Iris pigment epithelial cell (primary cell): ENCODE measurements at places on chromosomes 7 and 10.

DNA sequence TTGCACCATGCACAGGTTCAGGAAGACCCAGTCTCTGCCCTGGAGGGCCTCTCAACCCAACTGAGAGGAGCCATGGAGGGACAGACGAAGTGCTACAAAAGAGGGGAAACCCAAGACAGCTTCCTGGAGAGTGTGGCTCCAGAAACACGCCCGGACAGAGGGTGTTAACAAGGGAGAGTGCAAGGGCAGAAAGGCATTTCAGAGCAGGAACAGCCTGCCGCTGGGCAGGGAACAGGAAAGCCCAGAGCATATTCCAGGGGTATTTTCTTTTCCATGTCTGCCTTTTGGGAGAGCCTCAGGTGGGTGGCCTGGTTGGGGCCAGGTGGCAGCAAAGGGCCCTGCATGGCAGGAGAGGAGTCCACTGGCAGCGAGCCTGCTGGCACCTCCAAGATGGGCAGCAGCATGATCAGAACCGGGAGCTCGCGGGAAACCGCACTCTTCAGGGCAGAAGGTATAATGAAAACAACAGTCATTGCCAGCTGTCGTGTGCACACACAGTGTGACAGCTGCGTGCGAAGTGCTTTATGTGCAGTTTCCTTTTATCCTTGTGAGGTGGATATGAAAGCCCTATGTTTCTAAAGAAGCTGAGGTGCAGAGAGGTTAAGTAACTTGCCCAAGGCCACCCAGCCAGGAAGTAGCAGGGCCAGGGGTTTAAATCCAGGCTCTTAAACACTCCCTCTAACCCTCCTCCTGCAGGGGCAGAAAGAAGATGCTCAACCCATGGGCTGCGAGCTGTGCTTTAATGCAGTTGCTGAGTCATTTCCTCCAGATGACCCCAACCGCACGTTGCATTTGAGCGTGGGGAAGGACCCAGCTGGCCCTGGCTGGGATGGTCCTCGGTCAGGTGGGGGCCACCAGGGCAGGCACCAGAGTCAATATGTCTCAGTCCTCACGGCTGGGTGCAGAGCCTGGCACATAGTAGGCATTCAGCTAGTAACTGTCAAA, 128.6 kb downstream of the OAT start:
- peak; percentile 64 for DNase-seq

DNA sequence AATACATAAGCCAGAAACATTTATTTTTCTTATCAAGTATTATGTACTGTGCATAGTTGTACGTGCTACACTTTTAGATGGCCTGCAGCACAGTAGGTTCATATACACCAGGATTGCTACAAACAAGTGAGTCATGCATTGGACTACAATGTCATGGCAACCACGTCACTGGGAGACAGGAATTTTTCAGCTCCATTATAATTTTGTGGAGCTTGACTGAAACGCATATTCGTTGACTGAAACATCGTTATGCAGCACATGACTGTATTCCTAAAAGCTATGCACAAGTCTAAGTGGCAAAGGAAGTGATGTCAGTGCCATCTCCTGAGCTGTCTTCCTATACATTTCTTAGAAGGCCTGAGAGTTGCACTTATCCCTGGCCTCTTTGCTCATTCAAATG, 871.8 kb downstream of the IPMK start:
- no peak for DNase-seq

GRCh38 chr10:120314442-120314841, 142.6 kb upstream of the PLPP4 start:
- DNase-seq = no peak

DNA sequence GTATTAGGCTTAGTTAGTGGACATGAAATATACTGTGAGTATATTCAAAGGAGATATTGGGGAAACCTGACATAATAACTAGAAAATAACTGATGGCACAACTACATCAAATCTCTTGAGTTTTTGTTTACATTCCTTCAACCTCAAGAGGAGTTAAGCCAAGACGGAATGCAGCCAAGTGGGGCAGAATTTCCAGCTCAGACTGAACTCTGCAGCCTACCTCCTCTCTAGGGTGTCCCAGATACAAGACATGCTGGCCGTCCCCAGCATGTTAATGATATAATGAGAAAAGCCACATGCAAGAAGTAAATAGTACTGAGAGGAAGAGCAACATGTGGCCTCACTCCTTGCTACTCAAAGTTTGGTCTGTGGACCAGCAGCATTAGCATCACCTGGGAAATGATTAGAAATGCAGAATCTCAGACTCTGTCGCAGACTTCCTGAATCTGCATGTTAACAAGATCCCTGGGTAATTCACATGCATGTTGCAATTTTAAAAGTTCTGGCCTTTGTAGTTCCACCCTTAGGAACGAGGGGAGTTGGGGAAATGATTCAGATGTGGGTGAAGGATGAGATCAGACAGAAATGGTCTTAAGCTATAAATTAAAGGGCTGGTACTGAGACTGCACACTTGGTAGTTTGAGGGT, 118.4 kb upstream of the CACUL1 start:
- DNase-seq = peak; percentile 85

- DNase-seq = no peak
These were observed 685.2 kb downstream of the REEP3 start for GRCh38 chr10:64206409-64206808.

GRCh38 chr7:47792521-47793121, 155.6 kb downstream of the PKD1L1 start:
- peak; percentile 68 for DNase-seq

DNA sequence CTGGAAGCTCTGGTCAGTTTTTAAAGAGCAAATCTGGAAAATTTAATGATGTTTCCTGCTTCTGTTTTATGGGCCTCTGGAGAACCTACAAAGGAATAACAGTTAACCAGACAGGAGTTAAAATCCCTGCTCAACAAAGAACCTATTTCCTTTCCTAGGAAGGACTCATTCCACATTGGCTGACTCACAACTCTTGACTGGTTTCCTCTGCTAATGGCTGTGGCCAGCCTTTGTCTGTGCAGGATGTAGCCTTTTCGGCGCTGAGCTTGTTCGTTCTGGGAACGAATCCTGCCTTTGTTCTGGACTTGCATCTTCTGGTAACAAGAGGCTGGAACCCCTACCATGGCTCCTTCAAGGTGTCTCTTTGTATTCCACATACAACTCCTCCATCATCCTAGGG, 112.8 kb upstream of the PDCD4 start:
- DNase-seq = peak; percentile 68

DNA sequence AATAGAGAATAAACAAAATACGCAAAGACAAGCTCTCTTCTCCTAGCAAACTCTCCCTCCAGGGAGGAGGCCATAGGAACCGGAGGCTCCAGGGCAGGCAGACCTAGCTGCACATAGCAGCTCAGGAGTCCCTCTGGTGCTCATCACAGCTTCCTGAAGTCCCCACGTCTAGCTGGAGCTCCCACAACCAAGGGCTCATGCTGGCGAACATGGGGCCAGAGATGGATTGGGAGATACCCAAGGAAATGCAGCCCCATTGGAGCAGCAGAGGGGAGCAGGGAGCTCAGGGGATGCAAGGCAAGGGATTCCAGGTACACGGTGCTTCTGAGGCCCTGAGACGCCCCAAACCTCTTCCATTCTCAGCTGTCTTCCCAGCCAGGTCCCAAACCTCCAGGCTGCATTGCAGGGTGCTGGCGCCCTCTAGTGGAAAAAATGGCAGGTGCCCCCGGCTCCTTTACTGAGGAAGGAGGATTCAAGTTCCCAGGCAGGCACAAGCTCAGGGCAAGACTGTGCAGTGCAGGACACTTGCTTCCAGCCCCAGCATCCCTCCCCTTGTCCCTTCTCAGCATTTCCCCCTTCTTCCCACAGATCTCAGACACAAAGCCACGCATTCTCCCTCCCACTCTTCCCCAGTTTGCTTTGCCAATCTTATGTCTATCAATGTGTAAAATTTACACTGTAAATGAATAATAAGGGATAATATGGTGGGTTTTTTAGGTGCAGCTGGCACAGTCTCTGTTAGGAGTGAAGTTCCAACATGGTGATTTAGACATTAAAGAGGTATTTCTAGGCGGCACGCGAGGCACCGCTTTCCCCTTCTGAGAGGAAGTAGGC, 46.2 kb downstream of the GPAM start:
- DNase-seq = peak; percentile 61

DNA sequence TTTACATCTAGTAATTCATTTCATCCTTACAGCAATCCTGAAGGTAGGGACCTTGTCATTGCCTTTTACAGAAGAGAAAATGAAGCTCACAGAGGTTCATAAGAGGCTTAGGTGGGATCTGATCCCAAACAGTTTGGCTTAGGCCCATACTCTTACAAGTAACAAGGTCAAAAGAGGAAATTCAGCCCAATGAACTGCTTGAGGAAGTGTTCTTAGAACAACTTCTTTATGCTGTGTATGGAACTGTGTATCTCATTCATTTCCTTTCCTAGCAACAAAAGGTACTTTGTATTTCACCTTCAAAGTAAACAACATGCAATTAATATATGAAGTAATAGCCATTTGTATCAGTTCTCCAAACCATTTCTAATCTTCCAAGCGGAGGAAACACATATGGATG, 79.3 kb downstream of the AVL9 start:
- DNase-seq = no peak
